A549 treated with DMSO at 1 μM for 4 hours (cell line): ENCODE measurements at places on chromosomes 16 and 17. TPM values are rescaled to one million over a fixed set of nuclear protein-coding genes. Genes with fewer than 3 reads are reported as not detected.

RBBP6 gene
- total RNA-seq, result 23.1 to 26.9 TPM (median 25.4 TPM) in 5 replicates

HOXB4 gene
- total RNA-seq, result 0.08 to 0.18 TPM (median 0.16 TPM) in 5 replicates

GAS7 gene
- 0.43 to 0.99 TPM (median 0.52 TPM) in 5 replicates for total RNA-seq

MMP25 gene
- total RNA-seq, result 0.69 to 1.1 TPM (median 0.78 TPM) in 5 replicates

DHRS7C gene
- total RNA-seq, result not detected in 5 replicates

CHAD gene
- total RNA-seq, result not detected in 5 replicates

DOC2A gene
- 1.5 to 3.0 TPM (median 2.6 TPM) in 5 replicates for total RNA-seq

SLC2A4 gene
- 0.13 to 0.27 TPM (median 0.16 TPM) in 5 replicates for total RNA-seq

MRM1 gene
- total RNA-seq, result 13.7 to 20.6 TPM (median 20.0 TPM) in 5 replicates

TK2 gene
- total RNA-seq, result 15.7 to 18.1 TPM (median 16.5 TPM) in 5 replicates

HEATR9 gene
- not detected in 5 replicates for total RNA-seq

CCL8 gene
- total RNA-seq, result not detected in 5 replicates

KRTAP4-4 gene
- total RNA-seq, result not detected in 5 replicates

VASN gene
- 7.7 to 9.4 TPM (median 8.3 TPM) in 5 replicates for total RNA-seq

AANAT gene
- total RNA-seq, result 0.21 to 0.41 TPM (median 0.29 TPM) in 4 of 5 replicates, not detected in the other

KRTAP1-3 gene
- not detected in 5 replicates for total RNA-seq

ZNF469 gene
- 12.2 to 15.2 TPM (median 14.2 TPM) in 5 replicates for total RNA-seq

SLC25A10 gene
- total RNA-seq, result 32.8 to 47.1 TPM (median 42.9 TPM) in 5 replicates

UMOD gene
- total RNA-seq, result not detected in 5 replicates

C16orf86 gene
- 0.06 to 0.17 TPM in 2 of 5 replicates, not detected in the others for total RNA-seq

FBXO39 gene
- not detected in 5 replicates for total RNA-seq

PTX4 gene
- not detected in 5 replicates for total RNA-seq

TP53TG3C gene
- 0.17 to 0.64 TPM in 2 of 5 replicates, not detected in the others for total RNA-seq

KRTAP4-3 gene
- total RNA-seq, result not detected in 5 replicates

MYH2 gene
- total RNA-seq, result not detected in 5 replicates

CIBAR2 gene
- 0.10 TPM in 1 of 5 replicates, not detected in the others for total RNA-seq

ELMO3 gene
- 0.87 to 1.7 TPM (median 1.3 TPM) in 5 replicates for total RNA-seq

PAQR4 gene
- total RNA-seq, result 34.1 to 44.1 TPM (median 38.0 TPM) in 5 replicates

NECAB2 gene
- 1.6 to 3.7 TPM (median 2.8 TPM) in 5 replicates for total RNA-seq

CCDC144A gene
- 0.93 to 2.3 TPM (median 2.1 TPM) in 5 replicates for total RNA-seq

ASGR1 gene
- 1.1 to 1.7 TPM (median 1.2 TPM) in 5 replicates for total RNA-seq

TCAP gene
- total RNA-seq, result 0.77 to 1.8 TPM (median 1.0 TPM) in 5 replicates

CRHR1 gene
- 0.08 to 0.45 TPM (median 0.25 TPM) in 5 replicates for total RNA-seq

ZACN gene
- total RNA-seq, result 0.16 to 0.58 TPM (median 0.28 TPM) in 5 replicates

NR1D1 gene
- total RNA-seq, result 9.1 to 10.6 TPM (median 9.6 TPM) in 5 replicates

KRTAP3-2 gene
- total RNA-seq, result 0.26 to 0.35 TPM (median 0.34 TPM) in 3 of 5 replicates, not detected in the others

CRYM gene
- 1.3 to 2.3 TPM (median 1.7 TPM) in 5 replicates for total RNA-seq
